Sigmoid colon (tissue), 7 donors: ENCODE measurements at places on chromosomes 3 and 15. TPM values are rescaled to one million over a fixed set of nuclear protein-coding genes. Genes with fewer than 3 reads are reported as not detected.
A peak's percentile ranks its signal among the peaks of the same experiment; 100 is the strongest.

The PAQR5 gene
- total RNA-seq: 0.83 TPM

The TXNRD3 gene
- total RNA-seq: 21.4 TPM

The GOLGA8J gene
- 0.54 TPM for total RNA-seq

The LRRC2 gene
- total RNA-seq: 11.1 TPM

The TTC21A gene
- 4.4 TPM for total RNA-seq

The AMIGO3 gene
- total RNA-seq: 0.82 TPM

The P2RY14 gene
- 8.3 TPM for total RNA-seq

The TMEM207 gene
- total RNA-seq: not detected

The HEMK1 gene
- total RNA-seq: 13.3 TPM

The DNAJA4 gene
- total RNA-seq: 11.4 TPM

The COL6A5 gene
- not detected for total RNA-seq

The EPHB3 gene
- 2.8 TPM for total RNA-seq

GRCh38 chr3:115898656-115899410 lies 275.5 kb downstream of the GAP43 start:
- no peak overlapping the region for H3K27ac ChIP-seq
- no peaks in the 10 kb centered on the region for H3K27me3 ChIP-seq
- no peaks in the 10 kb centered on the region for H3K36me3 ChIP-seq
- H3K4me1 ChIP-seq: no peaks in the 10 kb centered on the region
- no peak for DNase-seq

GRCh38 chr3:127197300-127198189 lies 4.6 kb downstream of the PRR23E start:
- H3K4me1 ChIP-seq: no peaks in the 10 kb centered on the region
- no peak overlapping the region for H3K27ac ChIP-seq
- DNase-seq: peak; percentile 50
- no peak overlapping the region for H3K4me3 ChIP-seq
- H3K27me3 ChIP-seq: no peaks in the 10 kb centered on the region

DNA sequence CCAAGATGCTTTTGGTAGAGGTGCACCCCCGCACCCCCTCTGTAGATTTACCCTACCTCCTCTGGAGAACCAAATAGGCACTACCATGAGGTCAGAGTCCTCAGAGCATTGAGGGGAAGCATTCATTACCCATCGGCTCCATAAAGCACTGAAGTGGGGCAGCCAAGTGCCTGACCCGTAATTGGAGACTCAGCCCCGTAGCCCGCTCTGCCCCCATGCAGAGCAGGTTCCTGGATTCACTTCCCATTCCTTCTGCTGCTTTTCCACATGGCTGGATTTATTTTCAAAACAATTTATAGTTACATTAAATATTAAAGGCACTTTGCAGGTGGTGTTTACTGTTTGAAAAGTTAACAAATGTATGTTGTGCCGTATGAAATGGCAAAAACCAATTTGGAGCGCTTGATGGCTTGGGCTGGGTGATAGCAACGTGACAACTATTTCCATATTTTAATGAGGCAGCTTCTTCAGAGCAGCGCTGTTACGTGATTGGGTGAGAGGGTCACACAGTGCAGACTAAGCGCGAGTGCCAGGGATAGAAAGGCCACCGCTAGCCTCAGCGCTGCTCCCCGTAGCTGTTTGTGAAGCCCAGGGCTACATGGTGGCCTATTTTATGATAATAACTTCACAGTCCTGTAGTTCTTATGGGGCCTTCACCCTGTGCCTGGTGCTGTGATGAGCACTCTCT lies 373.8 kb upstream of the PROK2 start:
- no peak overlapping the region for H3K4me3 ChIP-seq
- no peak for DNase-seq
- no peaks in the 10 kb centered on the region for H3K27me3 ChIP-seq
- H3K4me1 ChIP-seq: peaks cover 23% of the 10 kb centered on the region
- H3K36me3 ChIP-seq: no peaks in the 10 kb centered on the region
- no peak overlapping the region for H3K27ac ChIP-seq

DNA sequence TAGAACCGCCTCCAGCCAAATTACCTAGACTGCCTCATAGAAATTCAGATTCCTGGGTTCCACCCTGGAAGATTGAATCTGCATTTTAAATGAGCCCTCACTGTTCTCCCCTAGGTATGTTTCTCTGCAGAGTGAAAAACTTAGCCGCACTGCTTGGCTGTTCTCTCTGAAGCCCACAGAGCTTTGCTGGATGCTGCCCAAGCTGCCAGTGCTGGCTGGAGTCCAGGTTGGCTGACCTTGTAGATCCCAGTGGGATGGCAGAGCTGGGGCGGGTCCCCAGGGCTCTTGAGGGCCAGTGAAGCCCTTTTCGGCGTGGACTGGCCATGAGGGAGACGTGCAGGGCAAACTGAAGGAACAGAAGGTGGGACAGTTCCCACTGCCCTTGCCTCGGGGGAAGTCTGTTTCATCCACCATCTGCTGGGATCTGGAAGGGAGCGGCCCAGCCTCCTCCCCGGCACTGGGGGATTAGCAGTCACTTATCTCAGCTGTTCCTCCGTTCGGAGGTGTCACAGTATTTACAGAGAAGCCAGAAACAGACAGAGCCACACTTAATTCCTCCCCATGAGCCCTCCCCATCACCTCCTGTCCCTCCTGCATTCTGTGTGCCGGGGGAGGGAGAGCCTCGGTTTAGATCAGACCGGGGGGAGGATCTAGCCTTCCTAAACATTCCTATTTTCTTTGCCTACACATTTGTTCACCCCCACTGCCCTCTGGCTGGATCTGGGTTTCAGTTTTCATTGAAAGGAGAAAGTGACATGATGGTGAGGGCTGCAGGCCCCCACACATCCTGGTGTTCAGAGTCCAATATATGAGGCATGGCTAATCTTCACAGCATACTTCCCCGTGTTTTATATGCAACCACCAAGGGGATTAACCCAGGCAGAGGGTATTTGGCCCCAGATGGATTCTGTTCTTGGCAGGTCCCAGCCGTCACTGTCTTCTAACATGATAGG lies 4.1 kb upstream of the ACTC1 start:
- no peak overlapping the region for H3K4me3 ChIP-seq
- H3K27me3 ChIP-seq: no peaks in the 10 kb centered on the region
- no peaks in the 10 kb centered on the region for H3K36me3 ChIP-seq
- H3K4me1 ChIP-seq: no peaks in the 10 kb centered on the region
- no peak for DNase-seq

DNA sequence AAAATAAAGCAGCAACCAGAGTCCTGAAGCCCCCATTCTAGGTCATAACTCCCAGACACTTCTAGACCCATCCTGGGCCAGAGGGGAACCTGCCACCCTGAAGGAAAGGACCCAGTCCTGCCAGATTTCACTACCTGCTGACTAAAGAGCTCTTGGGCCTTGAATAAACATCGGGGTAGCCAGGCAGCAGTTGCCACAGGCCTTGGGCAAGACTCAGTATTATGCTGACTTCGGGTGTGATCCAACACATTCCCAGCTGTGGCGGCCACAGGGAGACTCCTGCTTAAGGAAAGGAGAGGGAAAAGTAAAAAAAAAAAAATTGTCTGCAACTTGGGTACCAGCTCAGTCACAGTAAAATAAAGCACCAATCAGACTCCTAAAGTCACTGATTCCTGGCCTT lies 23.8 kb downstream of the NEDD4 start:
- H3K4me3 ChIP-seq: no peak overlapping the region
- DNase-seq: no peak
- no peaks in the 10 kb centered on the region for H3K4me1 ChIP-seq
- no peak overlapping the region for H3K27ac ChIP-seq
- no peaks in the 10 kb centered on the region for H3K36me3 ChIP-seq
- no peaks in the 10 kb centered on the region for H3K27me3 ChIP-seq

- H3K4me3 ChIP-seq: no peak overlapping the region
- no peak for DNase-seq
- no peaks in the 10 kb centered on the region for H3K27me3 ChIP-seq
These were observed 23.8 kb downstream of the DAG1 start for GRCh38 chr3:49493901-49494300.

- H3K4me1 ChIP-seq: peaks cover 28% of the 10 kb centered on the region
- no peaks in the 10 kb centered on the region for H3K36me3 ChIP-seq
- no peaks in the 10 kb centered on the region for H3K27me3 ChIP-seq
- H3K4me3 ChIP-seq: no peak overlapping the region
These were observed 99.6 kb downstream of the TMCC1 start for GRCh38 chr3:129793942-129794310.

GRCh38 chr3:134362221-134362620 lies 12.0 kb downstream of the AMOTL2 start:
- DNase-seq: no peak
- H3K27ac ChIP-seq: peak overlapping the region; percentile 100
- no peak overlapping the region for H3K4me3 ChIP-seq
- no peaks in the 10 kb centered on the region for H3K4me1 ChIP-seq
- peaks cover 18% of the 10 kb centered on the region for H3K36me3 ChIP-seq

- DNase-seq: no peak
- H3K27ac ChIP-seq: no peak overlapping the region
- no peak overlapping the region for H3K4me3 ChIP-seq
- H3K27me3 ChIP-seq: no peaks in the 10 kb centered on the region
These were observed 38.9 kb upstream of the GNB5 start for GRCh38 chr15:52230073-52230472.

- H3K27ac ChIP-seq: no peak overlapping the region
- no peak overlapping the region for H3K4me3 ChIP-seq
- H3K27me3 ChIP-seq: no peaks in the 10 kb centered on the region
- peak; percentile 48 for DNase-seq
These were observed 52.2 kb downstream of the ROPN1B start for GRCh38 chr3:126021224-126021623.

DNA sequence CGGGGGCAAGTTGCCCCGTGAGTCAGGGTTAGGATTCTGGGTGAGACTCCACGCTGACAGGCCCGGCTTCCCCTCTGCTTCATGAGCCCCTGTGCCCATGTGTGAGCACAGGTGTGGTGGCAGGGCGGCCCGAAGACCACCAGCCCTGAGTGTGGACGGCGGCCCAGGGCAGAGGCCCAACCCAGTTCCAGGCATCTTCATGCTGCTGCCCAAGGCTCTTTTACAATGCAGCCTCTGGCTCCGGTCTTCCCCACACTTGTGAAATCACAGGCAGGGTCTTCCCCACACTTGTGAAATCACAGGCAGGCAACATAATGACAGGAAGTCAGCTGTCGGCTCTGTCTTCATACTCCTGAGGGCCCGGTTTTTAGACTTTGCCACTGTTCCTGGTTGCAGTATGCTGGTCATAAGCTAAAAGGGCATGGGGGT lies 78.8 kb downstream of the AAGAB start:
- peak; percentile 83 for DNase-seq
- no peak overlapping the region for H3K4me3 ChIP-seq
- H3K27ac ChIP-seq: peak overlapping the region; percentile 73
- H3K4me1 ChIP-seq: peaks cover 61% of the 10 kb centered on the region

GRCh38 chr3:123092243-123092642 lies 25.4 kb downstream of the PDIA5 start:
- no peak overlapping the region for H3K27ac ChIP-seq
- DNase-seq: no peak
- no peaks in the 10 kb centered on the region for H3K36me3 ChIP-seq
- H3K27me3 ChIP-seq: no peaks in the 10 kb centered on the region

GRCh38 chr15:100778831-100779288 lies 100.8 kb upstream of the ALDH1A3 start:
- H3K27ac ChIP-seq: no peak overlapping the region
- no peaks in the 10 kb centered on the region for H3K27me3 ChIP-seq
- no peaks in the 10 kb centered on the region for H3K36me3 ChIP-seq
- no peaks in the 10 kb centered on the region for H3K4me1 ChIP-seq
- peak; percentile 57 for DNase-seq
- no peak overlapping the region for H3K4me3 ChIP-seq

DNA sequence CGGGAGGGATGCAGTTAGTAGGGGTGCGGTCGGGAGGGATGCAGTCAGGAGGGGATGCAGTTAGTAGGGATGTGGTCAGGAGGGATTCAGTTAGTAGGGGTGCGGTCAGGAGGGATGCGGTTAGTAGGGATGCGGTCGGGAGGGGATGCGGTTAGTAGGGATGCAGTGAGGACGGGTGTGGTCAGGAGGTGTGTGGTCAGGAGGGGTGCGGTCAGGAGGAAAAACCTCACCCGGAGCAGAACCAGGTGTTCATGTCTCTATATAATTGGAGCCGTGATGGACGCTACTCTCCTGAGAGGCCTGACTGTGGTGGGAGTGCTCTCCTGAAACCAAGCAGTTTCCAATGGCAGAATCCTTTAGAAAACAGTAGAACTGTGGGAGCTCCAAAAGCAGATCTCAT lies 95.8 kb downstream of the BDH1 start:
- H3K27me3 ChIP-seq: no peaks in the 10 kb centered on the region
- H3K4me3 ChIP-seq: no peak overlapping the region
- H3K27ac ChIP-seq: no peak overlapping the region
- no peak for DNase-seq
- peaks cover 3% of the 10 kb centered on the region for H3K4me1 ChIP-seq

- DNase-seq: peak; percentile 78
- no peak overlapping the region for H3K4me3 ChIP-seq
- no peaks in the 10 kb centered on the region for H3K36me3 ChIP-seq
- no peaks in the 10 kb centered on the region for H3K4me1 ChIP-seq
- H3K27ac ChIP-seq: no peak overlapping the region
- H3K27me3 ChIP-seq: no peaks in the 10 kb centered on the region
These were observed 33.0 kb upstream of the DENND4A start for GRCh38 chr15:65824941-65825544.

- no peak overlapping the region for H3K27ac ChIP-seq
- H3K4me3 ChIP-seq: no peak overlapping the region
- no peaks in the 10 kb centered on the region for H3K27me3 ChIP-seq
- H3K36me3 ChIP-seq: no peaks in the 10 kb centered on the region
- no peak for DNase-seq
- no peaks in the 10 kb centered on the region for H3K4me1 ChIP-seq
These were observed 72.7 kb downstream of the NUP210 start for GRCh38 chr3:13347390-13347950.

DNA sequence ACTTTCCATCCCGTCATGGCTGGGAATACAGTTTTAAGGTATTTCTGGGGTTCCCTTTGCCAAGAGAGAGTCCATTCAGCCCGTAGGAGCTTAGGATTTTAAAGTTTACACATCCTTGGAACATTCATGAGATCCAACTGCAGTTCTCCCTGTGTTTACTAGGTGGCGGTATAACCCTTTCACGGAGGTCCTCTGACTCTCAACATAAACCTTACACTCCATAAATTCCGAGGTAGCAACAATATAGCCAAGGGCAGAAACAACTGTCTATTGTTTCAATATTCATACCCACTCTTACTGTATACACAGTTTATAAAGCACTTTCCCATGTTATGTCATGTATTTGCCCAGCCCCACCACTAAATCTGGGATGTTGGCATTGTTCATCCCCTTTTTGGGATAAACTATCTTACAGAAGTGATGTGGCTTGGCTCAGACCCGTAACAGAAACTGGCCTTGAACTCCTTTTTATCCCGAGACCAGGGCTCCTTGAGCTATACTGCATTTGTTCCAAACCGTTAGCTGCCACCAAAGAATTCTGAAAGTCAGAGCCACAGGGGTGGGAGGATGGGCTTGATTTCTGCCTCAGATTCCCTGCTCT lies 69.2 kb upstream of the COL6A5 start:
- H3K36me3 ChIP-seq: no peaks in the 10 kb centered on the region
- H3K4me3 ChIP-seq: no peak overlapping the region
- no peak for DNase-seq

DNA sequence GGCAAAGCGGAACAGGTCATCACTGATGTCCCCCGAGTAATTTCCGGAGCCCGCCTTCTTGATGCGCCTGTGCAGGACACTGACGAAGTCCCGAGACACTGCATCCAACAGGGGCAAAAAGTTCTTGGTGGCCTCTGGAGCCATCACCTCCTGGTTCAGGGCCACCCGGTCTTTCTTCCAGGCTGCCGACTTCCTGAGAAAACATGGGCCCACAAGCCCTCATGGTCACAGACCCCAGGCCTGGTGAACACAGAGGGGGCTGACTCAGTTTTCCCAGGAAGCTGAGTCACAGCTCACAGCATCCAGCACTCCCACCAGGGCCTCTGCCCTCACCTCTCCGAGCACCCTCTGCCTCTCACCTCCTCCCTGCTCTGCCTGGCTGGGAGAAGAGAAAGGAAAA lies 22.4 kb downstream of the CYP11A1 start:
- H3K27ac ChIP-seq: no peak overlapping the region
- no peaks in the 10 kb centered on the region for H3K27me3 ChIP-seq
- no peaks in the 10 kb centered on the region for H3K36me3 ChIP-seq
- no peaks in the 10 kb centered on the region for H3K4me1 ChIP-seq
